ENCODE measurements at places on chromosomes 1 and 21.
A peak's percentile ranks its signal among the peaks of the same experiment; 100 is the strongest.

- DNase-seq: no peak
These were observed 227.3 kb upstream of the TMEM51 start for GRCh38 chr1:14926229-14926628.

GRCh38 chr1:233695901-233696300 lies 82.0 kb downstream of the KCNK1 start:
- DNase-seq: no peak

- DNase-seq: no peak
These were observed 34.1 kb upstream of the RNF187 start for GRCh38 chr1:228453022-228453560.

GRCh38 chr1:45359882-45360513 lies 19.8 kb upstream of the MUTYH start:
- peak; percentile 77 for DNase-seq

DNA sequence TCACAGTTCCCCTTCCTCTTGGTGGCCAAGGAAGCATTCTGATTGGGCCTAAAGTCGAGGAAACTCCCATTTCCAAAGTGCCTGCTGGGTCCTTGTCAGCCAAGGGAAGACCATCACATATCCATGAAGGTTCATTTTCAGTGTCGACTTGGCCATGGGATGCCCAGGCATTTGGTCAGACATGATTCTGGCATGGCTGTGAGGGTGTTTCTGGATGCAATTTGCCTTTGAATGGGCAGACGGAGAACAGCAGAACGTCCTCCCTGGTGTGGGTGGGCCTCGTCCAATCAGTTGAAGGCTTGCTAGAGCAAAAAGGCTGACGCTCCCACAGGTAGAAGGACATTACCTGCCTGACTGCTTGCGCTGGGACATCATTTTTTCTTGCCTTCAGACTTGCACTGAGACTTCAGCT lies 48.3 kb upstream of the LBR start:
- no peak for DNase-seq

GRCh38 chr21:34642211-34643075 lies 26.4 kb upstream of the CLIC6 start:
- DNase-seq: peak; percentile 14

Data from B cell (primary cell).